Ovary (tissue), 10 donors: ENCODE measurements at places on chromosomes 1 and 21.

- DNase-seq: no peak
Measured at GRCh38 chr1:203676455-203676854, 49.8 kb downstream of the ATP2B4 start.

DNA sequence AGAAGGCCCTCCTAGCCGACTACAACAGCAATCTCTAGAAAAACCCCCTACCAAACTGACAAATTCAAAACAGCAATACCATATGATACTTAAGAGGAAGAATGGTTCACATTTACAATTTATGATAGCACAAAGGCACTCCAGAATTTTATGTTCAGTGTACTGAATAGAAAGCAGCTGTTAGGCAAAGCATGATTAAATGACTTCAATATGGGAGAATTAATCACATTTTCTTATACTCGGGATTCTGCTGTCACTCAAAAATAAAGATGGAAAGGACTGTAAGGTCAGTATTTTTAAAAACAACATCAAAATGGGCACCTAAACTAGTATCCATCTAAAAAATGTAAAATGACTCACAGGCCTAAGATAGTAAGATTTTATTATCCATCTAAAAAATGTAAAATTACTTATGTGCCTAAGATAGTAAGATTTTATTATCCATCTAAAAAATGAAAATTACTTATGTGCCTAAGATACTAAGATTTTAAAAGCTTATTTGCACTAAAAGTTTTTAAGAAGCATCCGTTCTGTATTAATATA lies 198.5 kb downstream of the SMYD3 start:
- no peak for DNase-seq

DNA sequence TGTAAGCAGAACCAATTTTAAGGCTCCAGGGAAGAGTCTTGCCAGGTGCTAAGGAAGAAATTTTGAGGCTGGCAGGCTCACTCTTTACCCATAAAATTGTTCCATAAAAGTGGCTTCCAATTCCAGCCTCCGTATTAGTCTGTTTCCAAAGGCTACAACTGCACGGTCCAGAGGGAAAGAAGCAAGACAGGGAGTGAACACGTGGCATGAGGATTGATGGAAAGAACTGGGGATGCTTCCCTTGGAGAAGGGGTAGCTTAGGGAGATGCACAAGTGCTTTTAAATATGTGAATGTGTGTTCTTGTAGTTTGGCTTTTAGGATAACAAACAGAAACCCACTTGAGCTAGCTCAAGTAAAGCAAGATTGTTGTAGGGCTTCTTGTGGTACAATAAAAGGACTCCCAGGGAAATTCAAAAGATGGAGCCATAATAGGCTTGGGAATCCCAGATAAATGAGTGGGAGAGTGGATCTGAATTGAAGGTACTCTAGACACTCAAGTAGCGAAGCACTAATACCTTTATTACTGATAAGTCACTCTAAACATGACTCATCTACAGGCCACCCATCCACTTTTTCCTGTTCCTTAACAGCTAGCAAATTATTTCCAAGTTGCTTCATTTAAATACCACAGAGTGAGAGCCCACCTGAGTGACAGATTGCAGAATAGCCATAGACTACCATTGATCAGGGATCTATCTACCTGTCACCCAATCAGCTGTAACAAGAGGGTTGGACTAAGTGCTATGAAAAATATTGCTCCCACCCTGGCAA lies 34.8 kb upstream of the NPL start:
- no peak for DNase-seq

DNA sequence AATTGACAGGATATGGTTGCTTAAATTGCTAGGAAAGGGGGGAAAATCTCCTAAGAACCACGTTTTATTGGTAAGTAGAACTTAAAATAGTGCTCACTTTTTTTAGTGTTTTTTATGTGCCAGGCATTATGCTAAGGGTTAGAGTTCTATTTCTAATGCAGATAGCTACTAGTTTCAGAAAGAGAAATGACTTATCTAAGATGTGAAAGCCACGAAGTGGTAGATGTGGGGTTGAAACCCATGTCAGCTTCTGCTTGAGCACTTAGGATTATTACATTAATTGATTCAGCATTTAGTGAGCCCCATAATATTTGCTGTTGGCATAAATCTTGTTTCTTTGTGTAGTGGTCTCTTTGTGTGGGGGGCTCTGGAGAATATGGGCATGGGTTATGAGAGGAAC lies 24.7 kb downstream of the CACHD1 start:
- no peak for DNase-seq

DNA sequence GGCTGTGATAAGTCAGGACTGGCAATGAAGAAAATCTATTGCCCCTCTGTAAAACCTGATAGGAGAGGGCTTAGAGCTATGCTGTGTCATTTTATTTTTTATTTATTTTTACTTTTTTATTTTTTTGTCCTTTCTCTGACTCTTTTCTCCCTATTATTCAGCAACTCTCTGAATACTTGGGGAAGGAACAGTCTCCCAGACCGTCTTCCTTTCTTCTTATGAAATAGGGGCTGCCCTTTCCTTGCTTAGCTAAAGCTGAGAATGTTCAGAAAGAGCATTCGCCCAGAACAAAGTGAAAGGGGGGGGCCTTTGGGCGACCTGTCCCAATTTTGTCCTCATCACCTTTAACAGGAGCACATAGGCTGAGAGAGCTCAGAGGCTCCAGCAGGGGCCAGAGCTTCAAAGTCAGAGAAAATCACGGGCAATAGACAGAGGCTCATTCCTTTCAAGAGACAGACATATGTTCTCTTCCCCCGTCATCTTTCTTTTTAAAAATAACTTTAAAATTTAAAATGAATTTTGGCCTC lies 80.9 kb downstream of the RNF220 start:
- no peak for DNase-seq

DNA sequence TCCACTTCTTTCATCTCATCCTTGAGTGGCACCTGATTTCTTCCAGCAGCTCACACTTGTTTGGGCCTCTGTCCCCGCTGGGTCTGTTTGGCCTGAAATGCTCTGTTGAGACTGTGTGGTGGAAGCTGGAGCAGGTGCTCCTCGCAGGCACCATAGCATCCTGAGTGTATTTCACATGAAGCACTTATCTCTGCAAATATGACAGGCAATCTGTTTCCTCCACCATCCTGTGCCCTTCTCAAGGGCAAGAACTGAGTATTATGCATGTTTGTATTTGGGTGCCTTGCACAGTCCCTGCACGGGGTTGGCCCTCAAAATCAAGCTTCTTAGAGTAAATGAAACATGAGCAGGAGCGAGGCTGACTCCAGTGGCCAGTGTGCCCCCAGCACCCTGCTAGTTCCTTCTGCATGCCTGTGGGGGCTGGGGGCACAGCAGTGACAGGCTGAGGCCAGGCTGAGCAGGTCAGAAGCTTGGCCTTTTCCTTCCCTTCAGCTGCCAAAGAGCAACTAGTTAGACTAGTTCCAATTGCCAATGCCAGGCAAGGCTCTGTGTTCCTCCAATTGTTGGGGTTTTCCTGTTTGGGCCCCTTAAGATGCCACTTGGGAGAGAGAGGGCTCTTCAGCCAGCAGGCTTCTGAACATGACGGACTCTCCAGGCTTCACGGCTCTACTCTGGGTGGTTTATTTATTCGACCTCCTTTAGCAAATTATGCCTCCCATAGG lies 129.6 kb upstream of the ATP1A1 start:
- DNase-seq: no peak

DNA sequence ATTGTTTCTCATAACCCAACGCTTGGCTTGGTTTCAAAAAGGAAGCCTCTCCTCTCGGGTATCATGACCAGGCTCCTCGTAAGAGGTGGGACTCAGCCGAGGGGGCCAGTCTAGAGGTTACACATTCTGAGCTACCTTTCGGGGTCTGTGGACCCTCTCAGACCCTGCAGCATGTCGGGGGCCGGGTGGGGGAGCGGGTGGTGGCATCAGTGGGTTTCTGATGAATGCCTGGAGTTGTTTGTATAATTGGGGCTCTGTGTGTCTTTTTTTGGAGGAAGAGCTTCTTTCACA lies 229.3 kb downstream of the CAMTA1 start:
- DNase-seq: no peak

DNA sequence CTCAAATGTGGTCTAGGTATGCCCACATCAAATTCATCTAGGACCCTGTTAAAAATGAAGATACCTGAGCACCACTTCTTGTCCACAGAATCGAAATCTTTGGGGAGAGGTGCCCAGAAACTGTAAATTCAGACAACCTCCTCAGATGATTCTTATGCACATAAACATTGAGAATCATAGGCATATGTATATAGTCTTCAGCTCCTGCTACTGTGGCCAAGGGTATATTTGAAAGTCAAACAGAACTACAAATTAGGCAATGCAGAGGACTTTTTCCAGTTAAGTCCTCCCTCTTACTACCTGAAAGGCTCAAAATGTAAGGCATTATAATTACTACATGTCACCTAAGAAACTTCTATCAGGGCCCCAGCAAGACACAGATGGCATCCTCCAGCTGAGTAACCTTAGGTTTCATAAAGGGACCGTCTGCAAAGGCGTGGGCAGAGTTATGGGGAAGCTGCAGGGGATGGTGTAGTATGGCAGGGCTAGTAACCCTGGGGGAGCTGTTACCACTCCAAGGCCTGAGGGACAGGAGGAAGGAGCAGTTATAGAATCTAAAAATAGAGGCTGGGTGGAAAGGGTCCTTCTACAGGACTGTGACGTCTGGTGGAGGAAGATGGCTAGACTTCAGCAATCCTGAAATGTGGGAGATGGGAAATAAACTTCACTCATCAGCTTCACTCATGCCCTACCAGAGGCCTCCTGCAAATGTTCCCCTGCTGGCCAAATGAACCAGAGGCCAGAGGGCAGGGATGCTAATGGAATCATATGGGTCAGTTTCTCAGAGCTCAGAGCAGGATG lies 46.3 kb downstream of the DAB1 start:
- no peak for DNase-seq

DNA sequence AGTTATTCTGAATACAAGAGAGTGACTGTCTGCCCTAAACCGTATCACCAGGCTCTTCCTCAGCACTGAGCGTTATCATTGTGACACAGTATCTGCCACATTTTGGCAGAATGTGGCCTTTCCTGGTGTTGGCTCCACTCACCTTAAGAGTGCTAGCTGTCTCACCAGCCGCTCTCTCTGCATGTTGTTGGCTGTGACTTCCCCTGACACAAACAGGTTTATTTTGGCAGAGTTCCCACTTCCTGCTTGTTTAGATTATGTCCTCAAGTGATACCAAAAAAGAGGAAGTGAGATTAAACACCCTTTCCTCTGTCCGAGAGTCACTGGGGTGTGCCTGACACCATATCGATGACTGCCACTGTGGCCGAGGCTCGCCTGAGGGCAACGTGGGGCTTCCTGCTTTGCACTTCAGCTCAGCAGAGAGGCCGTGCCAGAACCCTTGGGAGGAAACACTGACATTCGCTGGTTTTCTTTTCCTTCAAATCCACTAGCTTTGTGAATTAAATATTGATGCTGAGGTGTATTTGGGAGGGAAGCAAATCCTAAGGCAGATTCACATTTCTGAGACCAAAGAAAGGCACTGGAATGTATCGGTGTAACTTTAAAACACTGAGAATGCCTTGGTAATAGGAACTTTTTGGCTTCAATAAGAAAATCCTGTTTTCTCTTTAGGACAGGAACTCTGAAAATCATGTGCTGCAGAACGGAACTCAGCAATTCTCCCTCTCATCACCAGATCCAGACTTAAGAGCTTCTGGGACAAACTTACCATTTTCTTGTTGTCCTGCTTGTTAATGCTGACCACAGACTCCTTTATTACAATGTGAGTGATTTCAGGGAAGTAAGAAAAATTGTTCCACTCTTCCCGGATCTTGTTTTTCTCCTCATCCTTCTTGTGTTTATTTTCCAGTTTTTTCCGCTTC lies 102.1 kb downstream of the JAK1 start:
- DNase-seq: no peak

- no peak for DNase-seq
Measured at GRCh38 chr1:35668506-35668905, 27.2 kb upstream of the PSMB2 start.

DNA sequence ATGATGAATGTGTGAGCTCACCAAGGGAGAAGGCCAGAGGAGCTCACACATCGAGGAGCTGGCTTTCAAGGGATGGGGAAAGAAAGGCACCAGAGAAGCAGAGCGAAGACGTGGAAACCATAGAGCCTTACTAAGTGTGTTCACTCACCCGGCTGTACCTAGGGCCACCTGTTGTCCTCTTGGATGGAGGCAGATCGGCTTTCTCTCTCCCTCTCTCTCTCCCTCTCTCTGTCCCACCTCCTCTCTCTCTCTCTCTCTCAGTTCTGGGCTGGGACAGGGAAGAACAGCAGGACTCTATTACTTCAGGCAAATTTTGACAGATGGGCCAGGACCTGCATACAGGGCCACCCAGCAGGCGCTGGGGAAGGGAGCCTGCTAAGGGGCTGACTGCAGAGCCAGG lies 64.8 kb downstream of the HIVEP3 start:
- DNase-seq: no peak

DNA sequence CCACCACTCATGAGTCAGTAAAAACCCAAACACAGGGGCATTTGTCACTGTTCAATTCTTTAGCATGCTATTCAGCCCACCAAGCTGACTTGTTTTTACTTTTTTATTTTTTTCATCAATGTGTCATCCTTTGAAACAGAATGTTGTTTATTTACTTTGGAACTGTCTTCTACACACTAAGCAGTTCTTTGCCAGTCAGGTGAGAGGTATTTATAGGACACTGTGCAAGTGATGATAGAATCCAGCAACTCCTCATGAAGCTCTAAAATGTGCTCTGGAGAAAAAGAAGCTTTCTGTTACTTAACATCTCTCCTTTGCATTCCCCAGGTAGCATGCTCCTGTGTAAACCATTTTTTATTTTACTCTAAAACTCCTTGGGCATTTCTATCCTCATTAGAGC lies 582.0 kb upstream of the TMPRSS15 start:
- DNase-seq: no peak

GRCh38 chr1:92134331-92134730 lies 54.2 kb downstream of the BTBD8 start:
- no peak for DNase-seq

GRCh38 chr1:29519788-29520110 lies 283.4 kb downstream of the PTPRU start:
- DNase-seq: no peak

GRCh38 chr1:44108241-44108640 lies 10.4 kb upstream of the KLF17 start:
- no peak for DNase-seq

GRCh38 chr1:225942574-225942973 lies 1.6 kb upstream of the LEFTY2 start:
- no peak for DNase-seq

DNA sequence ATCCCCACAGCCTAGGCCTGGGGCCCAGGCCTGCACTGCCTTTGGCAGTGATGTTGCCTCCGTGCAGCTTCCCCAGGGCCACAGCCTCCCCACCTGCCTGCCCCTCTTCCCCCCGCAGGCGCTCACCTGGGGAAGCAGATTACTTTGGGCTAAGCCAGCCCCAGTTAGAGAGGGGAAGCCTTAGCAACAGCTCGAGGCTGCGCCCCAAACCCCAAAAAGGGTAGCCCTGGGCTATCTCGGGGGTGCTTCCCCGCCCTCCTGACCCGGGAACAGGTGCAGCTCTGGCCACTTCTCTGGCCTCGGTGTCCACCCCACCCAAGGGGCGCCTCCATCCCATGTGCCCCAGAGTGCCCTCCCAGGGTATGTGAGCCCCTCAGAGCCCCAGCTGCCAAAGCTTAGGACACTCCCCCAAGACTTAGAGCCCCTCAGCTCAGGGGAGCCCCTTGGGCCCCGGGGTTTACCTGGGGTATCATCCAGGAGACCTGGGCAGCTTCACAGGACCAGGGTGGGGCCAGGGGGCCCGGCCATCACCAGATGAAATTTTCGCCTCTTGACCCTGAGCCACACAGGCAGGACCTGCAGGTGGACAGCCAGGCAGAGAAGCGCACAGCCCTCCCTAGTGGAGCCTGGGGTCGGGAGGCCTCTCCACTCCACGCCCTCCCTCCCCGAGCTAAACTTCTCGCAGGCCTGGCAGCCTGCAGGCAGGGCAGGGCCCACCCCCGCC lies 3.3 kb upstream of the TTC34 start:
- DNase-seq: no peak

- DNase-seq: no peak
Measured at GRCh38 chr1:61419657-61420056, 305.3 kb downstream of the TM2D1 start.
